ENCODE measurements at places on chromosomes 16 and 17.

DNA sequence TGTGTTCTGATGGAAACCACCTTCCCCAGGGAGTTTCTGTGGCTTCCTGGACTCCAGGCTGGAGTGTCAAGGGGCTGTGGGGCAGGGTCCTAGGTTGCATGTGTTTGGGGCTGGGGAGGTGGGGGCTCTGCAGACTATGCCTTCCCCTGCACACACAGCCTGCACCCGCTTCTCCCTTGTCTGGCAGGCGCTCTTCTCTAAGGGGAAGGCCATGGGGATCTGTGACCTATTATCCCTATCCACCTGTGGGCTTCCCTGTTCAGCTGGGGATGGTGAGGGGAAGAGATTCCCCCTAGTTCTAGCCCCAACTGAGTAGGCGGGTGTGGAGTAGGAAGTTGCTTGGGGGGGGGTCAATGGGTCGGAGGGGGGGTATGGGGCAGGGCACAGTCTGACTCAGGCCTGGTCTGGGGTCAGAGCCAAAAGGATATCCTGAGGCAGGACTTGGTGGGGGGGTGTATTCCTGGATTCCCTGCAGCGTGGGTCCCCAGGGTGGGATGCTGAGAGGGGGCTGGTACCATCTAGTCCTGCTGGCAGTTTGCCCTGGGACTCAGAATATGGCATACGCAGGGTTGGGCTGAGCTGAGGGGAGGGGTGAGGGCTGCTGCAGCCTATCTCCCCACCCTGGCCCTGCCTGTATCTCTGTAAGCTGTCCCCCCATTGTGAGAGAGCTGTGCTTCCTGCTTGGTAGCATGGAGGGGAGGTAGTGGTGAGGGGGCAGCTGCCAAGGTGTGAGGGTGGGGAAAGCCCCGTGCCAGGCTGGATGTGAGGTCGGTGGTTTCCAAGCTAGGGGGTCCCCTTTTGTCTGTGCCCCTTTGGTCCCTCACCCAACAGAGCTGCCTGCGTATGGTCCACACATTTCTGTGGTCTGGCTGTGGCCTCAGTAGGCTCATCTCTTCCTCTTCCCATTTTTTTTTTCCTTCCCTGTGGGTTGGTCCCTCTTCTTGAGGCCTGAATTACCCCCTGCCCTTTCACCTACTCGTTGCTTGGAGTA lies 14.7 kb downstream of the RARA start:
- peak; percentile 79 for DNase-seq

- DNase-seq = peak; percentile 69
These were observed 69.3 kb downstream of the FTO start for GRCh38 chr16:53773150-53773846.

- DNase-seq = no peak
These were observed 2.6 kb downstream of the HNF1B start for GRCh38 chr17:37742116-37742761.

GRCh38 chr17:32495359-32496231 lies 8.8 kb downstream of the CDK5R1 start:
- DNase-seq = no peak

- no peak for DNase-seq
These were observed 15.2 kb upstream of the ZNF469 start for GRCh38 chr16:88367560-88367959.

GRCh38 chr16:4796982-4797804 lies 2.0 kb downstream of the SMIM22 start:
- DNase-seq = no peak

DNA sequence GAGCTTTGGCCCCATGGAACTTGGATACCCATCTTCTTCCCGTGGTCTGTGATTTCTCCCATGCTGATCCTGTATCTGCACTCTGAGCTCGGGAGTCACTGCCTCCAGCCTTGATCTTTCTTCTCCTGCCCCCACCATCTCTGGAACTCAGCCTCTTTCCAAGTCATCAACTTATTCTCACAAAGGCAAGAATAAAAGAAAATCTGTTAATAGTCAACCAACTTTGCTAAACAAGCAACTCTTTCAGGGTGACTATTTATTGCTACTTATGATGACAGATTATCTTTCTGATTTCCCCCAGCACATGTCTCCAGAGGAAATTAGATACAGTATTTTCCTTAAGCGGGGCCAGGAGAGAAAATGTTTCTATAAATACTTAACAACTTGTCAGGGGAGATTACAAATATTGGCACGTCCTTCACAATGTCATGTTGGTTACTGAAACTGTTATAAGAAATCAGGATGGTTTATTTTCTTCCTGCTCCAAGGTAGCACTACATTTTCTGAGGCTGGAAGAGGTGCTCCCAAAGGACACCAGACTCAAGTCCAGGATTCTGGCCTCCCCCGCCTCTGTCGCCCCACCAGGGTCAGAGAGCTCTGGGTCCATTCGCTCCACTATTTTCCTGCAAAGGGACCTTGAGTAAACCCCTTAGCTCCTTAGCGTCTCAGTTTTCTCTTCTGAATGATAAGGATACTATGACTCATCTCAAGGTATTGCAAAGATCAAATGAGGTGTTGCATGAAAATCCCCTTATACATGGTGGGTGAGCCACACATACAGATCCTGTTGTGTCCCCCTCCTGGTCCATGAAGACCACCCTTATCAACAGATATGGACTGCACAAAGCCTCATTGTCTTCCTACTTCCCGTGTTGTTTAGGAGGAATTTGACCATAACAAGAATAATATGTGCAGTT lies 205.2 kb upstream of the WSCD1 start:
- no peak for DNase-seq

GRCh38 chr17:8781776-8782175 lies 17.4 kb downstream of the MFSD6L start:
- no peak for DNase-seq

GRCh38 chr17:81012574-81013447 lies 21.2 kb downstream of the CHMP6 start:
- DNase-seq = no peak

GRCh38 chr17:49667854-49668253 lies 10.0 kb downstream of the SPOP start:
- DNase-seq = no peak

GRCh38 chr17:51951741-51952140 lies 206.8 kb downstream of the CA10 start:
- DNase-seq = no peak

DNA sequence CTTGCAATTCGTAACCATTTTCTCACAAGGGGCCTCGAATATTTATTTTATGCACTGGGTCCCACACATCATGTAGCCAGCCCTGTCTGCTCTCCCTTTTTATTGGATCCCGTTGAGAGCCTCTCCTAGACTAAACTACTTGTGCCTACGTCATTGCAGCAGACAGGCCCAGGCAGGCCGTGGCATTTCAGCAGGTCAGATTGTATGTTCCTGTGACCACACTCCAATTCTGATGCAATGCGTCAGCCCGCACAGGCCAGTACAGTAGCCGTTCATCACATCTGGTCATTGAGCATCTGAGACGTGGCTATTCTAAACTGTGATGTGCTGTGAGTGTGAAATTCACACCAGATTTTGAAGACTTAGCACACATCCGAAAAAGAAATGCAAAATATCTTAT lies 42.2 kb downstream of the ABAT start:
- no peak for DNase-seq

GRCh38 chr17:62713086-62713881 lies 85.8 kb downstream of the MRC2 start:
- DNase-seq = no peak

GRCh38 chr17:9451934-9452333 lies 123.7 kb downstream of the STX8 start:
- no peak for DNase-seq

DNA sequence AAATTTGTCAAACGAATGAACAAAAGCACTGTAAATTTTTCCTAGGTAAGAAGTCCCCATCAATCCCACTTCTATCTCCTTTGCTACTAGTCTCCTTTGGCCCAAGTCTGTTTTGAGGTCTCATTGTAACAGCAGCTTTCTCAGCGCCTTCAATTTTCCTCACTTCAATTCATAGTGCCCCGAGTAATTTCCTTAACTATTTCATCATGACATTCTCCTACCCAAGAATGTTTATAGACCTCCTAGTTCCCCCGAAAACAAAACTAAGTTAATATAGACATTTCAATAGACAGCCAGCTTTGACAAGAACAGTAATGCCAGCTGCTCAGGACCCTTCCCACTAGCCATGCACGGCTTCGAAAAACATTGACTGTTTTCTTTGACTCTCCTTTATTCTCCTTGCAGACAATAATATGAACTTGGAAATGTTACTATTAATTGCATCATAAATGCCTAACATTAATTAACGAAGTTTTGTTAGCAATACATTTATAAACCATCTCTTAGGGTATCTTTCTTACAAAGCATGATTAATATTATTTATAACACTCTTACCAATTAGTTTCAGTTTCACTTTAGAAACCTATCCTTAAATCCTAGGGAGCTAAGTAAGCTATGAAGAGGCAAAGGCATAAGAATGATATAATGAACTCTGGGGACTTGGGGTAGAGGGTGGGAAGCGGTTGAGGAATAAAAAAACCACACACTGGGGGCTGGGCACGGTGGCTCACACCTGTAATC lies 22.8 kb downstream of the GLG1 start:
- DNase-seq = no peak
